COLO829 (cell line): ENCODE measurements at places on chromosomes 11 and 22.

DNA sequence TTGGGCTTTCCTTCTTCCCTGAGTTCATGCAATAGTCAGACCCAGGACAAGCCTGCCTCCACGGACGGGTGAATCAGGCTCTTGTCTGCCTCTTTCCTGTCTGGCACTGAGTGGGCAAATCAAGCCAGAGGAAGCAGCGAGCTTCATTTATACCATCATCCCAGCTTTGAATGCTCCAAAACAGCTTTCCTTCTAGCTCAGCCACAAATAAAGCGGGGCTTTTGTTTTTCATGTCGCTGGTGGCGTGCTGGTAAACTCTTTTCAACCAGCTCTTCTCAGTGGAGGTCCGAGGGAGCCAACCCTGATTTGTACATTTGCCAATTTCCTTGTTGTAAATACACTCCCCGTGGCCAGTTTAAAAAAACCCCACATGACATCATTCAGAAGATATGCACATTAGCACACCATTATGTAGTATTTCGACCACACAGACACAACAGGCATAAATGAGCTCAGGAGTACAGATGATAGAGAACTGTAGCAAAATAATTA lies 8.6 kb downstream of the C11orf91 start:
- peak; percentile 72 for DNase-seq

- DNase-seq = peak; percentile 89
These were observed 10.7 kb downstream of the LSP1 start for GRCh38 chr11:1863352-1864216.

DNA sequence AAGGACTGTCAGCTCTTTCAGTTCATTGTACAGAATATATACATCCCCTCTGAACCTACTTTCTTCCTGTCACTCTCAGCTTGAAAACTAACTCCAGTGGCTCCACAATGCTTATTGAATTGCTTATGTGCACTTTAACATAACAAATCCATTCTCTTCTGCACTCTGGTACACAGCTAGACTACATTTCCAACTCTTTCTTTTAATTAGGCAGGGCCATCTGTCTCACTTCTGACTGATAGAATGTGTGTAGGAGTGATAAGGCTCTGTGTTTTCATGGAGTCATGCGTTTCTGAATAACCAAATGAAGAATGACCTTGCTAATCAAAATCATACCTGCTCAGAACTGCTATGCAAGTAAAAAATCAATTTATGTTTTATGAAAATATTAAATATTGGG lies 278.5 kb upstream of the CCDC179 start:
- no peak for DNase-seq

DNA sequence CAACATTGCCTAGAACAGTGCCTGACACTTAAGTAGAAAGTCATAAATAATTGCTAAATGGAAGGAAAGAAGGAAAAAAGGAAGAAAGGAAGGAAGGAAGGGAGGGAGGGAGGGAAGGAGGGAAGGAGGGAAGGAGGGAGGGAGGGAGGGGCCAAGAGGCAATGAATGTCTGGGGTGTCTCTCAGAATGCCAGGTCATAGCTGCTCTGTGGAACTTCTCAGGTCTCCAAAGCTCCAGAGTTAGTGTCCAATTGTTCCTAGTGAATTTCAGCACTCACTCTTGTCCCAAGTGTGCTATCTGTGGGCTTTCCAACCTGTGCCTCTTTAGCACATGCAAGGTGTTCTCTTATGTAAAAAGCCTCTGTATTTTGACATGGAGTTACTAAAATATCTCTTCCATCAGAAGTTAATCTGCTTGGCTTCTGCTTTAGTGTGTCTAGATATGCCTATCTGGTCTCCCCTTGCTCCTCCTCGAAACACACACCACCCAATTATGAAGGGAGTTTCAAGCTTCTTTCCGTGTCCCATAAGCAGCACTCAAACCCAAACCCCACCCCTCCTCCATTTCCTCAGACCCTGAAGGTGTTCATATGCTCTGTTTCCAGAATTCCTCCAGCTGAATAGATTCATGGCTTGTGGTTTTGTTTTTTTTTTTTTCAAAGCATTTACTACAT lies 56.5 kb downstream of the FAM76B start:
- DNase-seq = no peak

GRCh38 chr11:7490054-7490453 lies 4.7 kb downstream of the OLFML1 start:
- DNase-seq = no peak

DNA sequence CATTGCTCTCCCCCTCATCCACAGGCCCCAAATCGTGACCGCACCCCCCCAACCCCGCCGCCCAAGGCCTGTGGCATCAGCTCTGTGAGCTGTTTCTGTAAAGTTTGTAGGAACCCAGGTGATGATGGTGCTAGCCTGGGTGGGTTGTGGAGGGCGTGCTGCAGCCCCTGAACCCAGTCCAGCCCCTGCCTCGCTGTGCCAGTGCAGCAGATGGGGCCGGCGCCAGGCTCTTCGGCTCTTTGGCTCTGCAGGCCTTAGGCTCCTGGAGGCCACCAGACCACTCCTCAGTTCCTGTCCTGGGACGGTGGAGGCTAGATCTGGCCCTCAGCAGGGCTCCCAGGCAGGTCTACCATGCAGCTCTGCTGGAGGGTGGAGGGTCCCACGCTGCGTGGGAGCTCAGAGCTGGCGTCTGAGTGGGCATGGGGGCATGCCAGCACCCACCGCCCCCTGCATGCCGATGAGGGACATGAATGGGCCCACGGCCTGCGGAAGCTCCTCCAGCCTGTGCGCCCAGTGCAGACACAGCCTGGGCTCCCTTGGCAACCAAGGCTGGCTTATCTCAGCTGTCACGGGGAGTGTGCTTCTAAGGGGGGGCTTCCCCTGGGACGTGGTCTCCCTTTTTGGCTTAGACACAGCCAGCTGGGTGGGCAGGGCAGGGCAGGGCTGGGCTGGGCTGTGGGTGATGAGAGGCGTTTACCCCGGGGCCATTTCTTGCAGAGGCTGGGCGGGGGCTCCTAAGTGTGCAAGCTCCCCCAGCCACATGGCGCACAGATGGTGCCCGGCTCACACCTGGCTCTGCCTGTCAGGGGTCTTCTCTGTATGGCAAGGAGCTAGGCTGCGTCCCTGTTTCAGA lies 1187.6 kb downstream of the BRD1 start:
- no peak for DNase-seq

DNA sequence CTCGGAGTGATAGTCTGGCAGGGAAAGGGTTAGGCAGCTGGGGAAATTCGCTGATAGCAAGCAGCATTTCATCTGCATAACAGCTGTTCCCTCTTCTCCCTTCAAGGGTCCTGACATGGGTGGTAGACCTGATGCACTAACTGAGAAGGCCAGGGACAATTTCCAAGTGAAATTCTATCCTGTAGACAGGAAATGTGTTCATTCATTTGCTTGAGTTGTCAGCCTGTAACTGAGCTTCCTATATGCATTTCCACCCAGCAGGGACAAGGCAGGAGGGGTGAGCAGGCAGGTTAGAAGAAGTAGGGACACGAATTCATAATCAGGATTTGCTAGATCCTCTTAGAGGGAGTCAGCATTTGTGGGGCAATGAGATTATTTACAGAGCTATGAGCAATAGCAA lies 154.3 kb upstream of the NCAM1 start:
- no peak for DNase-seq

DNA sequence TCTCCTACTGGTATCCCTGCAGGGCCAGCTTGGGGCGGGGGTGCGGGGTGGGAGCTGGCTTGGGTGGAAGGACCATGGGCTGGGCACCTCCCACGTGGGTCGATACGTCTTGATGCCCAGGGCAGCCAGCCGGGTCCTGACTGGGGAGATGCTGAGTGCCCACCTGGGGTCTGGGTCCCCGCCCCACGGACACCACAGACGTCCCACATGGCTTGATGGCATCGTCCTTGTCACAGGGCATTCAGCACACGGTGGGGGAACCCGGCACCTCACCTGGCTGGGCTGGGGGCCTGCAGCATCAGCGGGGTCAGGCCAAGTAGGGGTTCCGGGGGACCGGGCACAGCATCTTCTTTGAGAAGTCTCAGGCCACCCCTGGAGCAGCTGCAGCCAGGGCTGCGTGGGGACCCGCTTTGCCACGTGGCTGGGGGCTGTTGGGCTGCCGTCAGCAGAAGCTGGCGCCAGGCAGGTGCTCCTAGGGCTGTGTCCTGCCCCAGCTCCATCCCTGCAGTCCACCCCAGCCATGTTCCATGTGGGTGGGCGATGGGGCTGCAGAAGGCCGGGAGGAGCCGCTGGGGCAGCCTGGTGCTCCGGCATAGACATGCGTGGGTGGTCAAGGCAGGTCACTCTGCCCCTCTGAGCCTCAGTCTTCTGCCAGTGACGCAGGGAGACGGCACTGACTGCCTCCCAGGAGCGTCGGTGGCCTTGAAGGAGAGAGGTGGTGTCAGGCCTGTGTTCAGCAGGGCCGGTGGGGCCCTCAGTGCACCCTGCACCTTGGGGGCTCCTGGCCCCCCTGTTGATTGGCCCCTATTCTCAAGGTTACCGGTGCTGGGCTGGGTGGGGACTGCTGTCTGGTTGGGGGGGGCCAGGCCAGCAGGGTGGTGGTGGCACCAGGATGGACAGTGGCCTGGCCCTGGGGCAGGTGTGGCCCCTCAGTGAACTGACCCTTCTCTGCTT lies 8.4 kb downstream of the SELENOO start:
- no peak for DNase-seq

- no peak for DNase-seq
These were observed 11.9 kb downstream of the CLPB start for GRCh38 chr11:72422414-72422813.

DNA sequence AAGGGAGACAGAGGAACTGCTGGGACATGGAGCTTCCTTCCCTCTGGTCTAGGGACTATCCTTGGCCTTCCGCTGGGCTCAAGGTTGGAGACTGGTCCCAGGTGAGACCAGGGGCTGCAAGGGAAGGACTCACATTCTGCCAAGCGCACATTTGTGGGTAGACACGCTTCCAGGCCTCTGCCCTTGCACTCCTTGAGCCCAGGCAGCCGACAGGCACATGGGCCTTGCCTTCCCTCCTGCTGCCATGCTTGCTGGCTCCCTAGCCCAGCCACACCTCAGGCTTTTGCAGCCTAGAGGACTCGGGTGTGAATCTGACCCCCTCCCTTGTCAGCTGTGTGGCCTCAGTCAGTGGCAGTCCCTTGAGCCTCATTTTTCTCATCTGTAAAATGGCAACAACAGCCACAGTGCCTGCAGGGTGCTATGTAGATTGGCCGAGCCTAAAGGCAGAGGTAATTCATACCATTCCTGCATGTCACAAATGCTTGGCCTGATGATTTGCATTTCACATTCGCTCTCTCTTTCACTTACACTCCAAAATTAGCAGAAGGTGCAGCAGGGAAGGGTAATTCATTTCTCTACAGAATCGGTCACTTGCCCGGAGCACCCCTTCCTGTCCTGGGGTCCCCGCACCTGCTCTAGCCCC lies 57.6 kb upstream of the NECTIN1 start:
- DNase-seq = no peak

DNA sequence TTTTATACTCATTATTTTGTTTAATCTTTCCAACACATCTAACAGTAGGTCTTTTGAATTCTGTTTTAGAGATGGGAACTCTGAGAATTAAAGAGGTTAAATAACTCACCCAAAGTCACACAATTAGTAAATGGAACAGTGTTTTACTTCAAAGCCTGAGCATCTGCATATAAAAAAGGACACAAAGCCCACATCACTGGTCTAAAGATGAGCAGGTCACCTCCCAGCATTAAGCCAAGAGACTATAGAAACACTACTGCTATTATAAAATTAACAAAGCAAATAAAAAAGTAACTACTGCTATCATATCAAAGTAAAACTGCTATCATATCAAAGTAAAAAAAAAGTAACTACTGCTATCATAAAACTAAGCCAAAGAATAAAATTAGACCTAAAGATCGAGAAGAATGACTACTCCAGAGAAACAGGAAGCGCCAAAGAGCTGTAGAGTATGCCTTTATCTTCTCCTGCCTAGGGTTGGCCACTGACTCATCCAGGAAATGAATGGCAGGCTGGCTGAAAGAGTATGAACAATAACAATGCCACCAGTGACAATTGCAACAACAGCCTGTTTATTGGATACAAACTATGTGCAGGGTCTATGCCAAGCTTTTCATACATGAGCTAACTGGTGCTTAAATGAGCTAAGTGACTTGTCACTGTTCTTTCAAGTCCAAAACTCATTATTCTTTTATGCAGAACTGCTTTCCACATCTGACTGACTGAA lies 1153.0 kb upstream of the TENM4 start:
- DNase-seq = peak; percentile 31

DNA sequence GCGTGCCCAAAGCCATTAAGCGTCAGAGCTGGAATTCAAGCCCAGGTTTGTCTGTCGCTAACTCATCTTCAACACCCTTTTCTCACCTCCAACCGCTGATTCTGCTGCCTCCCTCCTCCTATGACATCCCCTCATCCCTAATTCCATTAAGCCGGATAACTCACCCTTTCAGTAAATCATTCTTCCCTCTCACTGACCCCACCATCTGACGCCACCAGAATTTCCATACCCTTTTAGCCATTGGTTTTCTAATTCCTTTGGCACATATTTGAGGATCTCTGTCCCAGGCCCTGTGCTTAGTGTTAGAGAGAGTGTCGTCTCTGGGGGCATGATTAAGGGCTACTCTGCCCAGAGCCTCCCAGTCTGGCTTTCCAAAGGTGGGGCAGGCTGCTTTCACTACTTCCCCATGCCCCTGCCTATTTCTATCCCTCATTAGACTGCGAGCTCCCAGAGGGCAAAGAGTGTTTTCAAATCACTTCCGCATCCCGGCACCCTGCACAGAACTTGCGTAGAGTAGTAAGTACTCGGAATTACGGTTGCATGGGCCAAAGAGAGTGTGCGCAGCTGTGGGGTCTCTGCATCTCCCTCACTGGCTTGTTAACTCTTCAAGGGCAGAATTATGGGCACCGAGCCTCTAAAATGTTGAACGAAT lies 3.9 kb downstream of the KLHL35 start:
- no peak for DNase-seq

- DNase-seq = no peak
These were observed 207.3 kb upstream of the MTNR1B start for GRCh38 chr11:92762121-92762540.
